ENCODE measurements at places on chromosomes 11 and 22.
A peak's percentile ranks its signal among the peaks of the same experiment; 100 is the strongest.

DNA sequence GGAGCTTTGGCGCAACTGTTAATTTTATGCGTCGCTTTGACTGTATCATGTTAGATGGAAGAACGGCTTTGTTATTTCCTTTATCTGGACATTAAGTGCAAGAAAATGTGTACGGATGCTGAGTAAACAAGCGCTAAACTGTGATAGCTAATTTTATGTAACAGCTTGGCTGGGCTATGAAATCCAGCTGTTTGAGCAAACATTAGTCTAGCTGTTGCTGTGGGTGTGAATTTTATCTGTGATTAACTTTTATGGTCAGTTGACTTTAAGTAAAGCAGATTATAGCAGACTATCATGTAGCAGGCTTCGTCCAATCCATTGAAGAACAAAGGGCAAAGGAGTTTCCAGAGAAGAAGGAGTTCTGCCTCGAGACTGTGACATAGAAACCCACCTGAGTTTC, 14.0 kb downstream of the OR8A1 start:
- no peak for DNase-seq

DNA sequence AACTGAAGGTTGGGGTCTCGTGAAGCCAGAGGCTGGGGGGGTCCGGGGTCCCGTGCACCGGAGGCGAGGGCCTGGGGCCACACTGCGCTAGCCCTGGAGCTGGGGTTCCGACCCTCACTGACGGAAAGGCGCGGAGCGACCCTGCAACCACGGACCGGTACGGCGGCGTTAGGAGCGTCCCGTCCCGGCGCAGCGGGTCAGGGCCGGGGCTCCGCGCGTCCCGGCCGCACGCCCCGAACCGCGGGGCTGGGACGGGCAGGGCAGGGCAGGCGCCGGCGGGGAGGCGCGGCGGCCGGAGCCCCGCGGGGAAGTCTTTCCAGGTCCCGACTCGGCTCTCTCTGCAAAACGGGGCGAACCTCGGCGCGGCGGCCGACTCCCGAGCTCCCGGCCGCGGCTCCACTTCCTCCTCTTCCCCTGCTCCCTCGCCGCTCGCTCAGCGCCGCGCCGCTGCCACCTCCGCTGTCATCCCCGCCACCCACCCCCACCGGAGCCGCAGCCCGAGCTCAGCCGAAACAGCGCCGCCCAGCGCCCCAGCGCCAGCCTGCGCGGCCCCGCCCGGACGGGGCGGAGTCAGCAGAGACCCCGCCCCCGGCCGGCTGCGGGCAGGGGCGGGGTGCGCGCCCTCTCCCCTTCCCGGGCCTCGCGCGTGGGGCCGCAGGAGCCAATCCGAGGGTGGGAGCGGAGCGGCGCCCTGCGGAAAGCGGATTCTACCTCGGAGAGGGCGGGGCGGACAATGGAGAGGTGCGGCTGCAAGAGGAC, at the start of gene GDPD5:
Gene GDPD5 (minus strand): TSS at position 509 of the 759 bp plus-strand sequence. CDS start 48,206 bp downstream, outside the sequence.
- DNase-seq, result peak; percentile 40

DNA sequence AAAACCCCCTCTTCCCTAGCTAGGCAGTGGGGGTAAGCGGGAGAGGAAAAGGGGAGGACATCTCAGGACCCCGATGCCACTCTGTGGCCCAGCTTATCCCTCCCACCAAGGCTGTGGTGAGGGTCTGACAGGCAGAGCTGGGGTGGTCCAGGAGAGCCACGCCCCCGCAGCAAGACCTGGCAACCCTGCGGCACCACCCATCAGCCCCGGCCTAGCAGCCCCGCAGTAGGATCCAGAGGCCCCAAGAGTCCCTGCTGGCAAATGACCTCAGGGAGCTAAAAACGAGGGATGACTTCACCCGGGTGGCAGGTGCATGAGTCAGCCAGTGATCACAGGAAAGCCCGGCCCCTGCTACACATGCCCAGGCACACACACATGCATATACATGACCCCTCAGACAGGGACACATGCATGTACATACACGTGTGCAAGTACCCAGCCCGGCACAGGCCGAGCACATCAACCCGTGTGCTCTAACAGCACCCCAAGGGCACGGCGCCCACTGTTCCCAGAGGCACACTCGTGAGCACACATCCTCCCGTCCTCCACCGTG, 32.3 kb downstream of the ARVCF start:
- DNase-seq, result peak; percentile 74

DNA sequence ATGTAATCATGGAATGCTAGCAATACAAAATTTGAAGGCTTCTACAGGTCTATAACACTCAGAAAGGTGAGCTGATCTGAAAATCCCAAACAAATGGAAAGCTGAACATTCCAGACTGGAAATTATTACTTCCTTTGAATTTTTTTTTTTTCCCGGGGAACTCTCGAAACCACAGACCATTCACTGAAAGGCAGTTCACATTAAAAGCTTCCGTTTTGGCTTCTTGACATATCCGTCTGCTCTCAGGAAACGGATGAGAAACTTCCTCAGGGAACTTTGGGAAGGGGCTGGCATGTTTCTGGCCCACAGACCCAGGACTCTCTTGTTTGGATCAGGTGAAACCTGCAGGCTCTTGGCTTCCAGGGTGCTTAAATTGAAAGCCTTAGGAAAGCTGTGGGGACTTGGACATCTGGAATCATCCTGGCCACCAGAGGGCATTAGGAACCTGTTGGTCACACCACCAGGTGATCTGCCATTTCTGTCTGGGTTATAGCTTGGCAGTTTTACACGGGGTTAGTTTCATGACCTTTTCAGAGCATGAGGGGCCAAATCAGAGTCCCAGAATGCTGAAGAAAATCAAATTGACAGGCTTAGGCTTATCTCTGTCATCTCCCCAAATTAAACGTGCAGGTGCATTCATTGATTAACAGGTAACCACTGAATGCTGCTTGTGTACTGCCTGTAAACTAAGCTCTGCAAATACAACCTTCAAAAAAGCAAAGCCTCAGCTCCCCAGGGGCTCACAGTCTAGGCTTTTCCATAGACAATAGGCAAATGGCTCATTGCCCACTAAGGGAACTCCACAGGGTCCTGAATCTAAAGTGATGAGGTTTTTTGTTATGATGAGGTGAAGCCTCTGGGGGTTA, 22.7 kb upstream of the GRAMD1B start:
- peak; percentile 43 for DNase-seq

- no peak for DNase-seq
Measured at GRCh38 chr11:113350336-113351067, 36.1 kb downstream of the TTC12 start.

GRCh38 chr11:115612046-115612730, 108.0 kb upstream of the CADM1 start:
- no peak for DNase-seq

DNA sequence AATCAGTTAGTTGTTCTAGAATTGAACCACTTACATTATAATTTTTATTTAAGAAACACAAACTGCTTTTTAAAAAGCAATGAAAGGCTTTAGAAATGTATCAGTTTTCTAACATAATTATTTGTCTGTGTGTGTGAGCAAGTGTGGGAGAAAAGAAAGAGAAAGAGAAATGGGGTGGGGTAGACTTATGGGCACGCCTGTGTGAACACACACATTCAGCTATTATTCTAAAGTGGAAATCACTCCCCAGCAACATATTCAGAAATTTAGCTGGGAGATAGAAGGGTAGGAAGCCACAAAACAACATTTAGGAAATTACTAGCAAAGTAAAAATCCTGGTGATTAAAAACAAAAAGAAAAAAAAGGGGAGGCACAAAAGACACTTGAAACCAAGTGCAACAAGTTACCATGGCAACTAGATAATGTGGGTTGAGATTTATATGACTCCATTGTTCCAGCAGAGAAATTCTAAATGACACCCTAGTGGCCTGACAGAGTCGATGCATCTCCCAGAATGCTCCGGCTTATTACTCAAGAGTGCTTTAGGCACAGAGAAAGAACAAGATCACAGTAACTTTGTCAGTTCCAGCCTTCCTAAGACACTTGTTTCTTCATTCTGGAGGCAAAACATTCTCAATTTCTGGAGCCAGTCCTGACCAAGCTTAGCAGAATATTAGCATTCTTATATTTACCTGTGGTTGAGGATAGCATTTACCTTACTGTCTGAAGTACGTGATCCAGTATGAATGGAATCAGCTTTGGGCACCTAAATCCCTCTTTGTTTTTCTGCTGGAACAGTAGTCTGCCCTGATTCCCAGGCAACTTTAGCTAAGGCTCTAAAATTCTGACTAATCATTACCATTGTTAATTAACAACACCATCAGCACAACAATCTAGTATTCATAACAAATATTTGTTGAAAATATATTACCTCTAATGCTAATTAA, 444.4 kb downstream of the DLG2 start:
- DNase-seq, result no peak

GRCh38 chr11:92087725-92088537, 136.7 kb upstream of the FAT3 start:
- DNase-seq, result no peak

GRCh38 chr11:29679996-29680395, 336.8 kb downstream of the KCNA4 start:
- no peak for DNase-seq

- DNase-seq, result peak; percentile 4
Measured at GRCh38 chr22:43592476-43592875, 180.7 kb downstream of the MPPED1 start.

DNA sequence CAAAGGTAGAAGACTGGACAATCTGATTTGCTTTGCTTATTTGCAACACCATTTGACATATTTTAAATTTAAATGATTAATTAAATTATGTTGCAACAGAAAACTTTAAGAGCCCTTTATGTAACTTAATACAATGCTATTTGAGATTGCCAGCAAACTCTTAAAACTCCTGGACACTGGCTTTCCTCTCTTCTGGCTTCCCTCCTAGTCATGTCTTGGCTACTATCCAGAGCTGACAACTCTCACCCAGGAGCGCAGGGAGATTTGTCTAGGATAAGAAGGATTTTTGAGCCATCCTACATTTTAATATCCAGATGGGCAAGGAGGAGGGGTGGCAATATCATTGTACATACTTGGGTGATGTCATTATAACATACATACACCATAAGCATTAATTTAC, 134.3 kb downstream of the ELP4 start:
- peak; percentile 65 for DNase-seq

- no peak for DNase-seq
Measured at GRCh38 chr11:38721586-38722315, 2123.7 kb upstream of the RAG2 start.

DNA sequence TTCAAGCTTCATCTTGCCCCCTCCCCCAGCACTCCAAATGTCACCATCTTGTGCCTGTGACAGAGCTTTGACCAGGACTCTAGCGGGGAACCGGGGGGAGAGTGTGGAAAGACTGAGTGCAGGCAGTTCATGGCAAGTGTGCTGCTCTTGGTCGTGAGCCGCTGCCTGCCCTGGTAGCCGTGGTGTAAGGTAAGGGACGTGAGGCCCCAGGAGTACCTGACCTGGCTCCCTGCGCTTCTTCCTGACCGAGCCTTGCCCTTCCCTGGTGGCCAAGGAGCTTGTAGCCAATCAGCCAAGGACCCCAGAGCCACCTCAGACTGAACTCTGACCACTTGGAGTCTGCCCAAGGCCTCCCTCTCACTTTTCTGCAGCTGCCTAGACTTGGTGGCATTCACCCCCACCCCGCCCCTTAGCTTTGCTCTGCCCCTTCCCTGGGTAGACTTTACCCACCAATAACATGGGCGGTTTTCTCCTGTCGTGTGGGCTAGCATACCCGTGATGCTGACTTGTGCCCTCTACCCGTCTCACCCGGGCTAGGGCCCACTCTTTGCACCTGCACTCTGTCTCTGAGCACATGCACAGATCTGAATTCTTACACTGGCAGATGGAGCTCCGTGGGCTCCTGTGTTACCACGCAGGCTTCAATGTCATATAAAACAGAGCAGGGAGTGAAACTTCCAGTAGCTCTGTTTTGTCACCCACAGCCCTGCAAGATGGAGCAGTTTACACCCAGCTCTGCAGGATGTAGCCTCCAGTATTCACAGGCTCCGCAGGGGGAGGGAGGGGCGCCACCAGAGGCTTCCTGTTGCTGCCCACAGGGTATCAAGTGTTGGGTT, 1.5 kb downstream of the DGKZ start:
- DNase-seq, result no peak

DNA sequence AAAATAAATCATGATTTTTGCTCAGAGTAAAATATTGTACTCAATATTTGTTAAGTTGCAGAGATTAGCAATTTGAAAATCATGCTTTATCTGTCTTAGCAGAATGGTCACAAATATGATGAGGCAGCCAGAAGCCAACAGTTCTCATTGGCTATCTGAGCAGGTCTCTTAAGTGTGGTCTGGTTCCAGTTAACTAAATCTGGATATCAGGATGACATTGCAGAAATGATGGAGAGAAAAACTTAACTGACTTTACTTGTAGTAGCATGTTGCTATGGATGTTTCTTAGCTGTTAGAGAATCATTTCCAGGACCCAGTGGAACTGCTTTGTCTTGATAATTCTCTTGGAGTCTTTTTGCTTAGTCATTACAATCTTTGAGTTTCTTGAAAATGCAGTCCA, 1070.3 kb downstream of the JRKL start:
- no peak for DNase-seq

GRCh38 chr11:2137202-2138067, 1.8 kb downstream of the IGF2 start:
- no peak for DNase-seq

- DNase-seq, result no peak
Measured at GRCh38 chr11:113904379-113905101, at the start of gene HTR3B. HTR3B (plus strand) TSS chr11:113904796; CDS start chr11:113904934, 138 bp downstream.

- DNase-seq, result peak; percentile 47
Measured at GRCh38 chr11:124276081-124276480, 19.9 kb downstream of the OR8G5 start.

DNA sequence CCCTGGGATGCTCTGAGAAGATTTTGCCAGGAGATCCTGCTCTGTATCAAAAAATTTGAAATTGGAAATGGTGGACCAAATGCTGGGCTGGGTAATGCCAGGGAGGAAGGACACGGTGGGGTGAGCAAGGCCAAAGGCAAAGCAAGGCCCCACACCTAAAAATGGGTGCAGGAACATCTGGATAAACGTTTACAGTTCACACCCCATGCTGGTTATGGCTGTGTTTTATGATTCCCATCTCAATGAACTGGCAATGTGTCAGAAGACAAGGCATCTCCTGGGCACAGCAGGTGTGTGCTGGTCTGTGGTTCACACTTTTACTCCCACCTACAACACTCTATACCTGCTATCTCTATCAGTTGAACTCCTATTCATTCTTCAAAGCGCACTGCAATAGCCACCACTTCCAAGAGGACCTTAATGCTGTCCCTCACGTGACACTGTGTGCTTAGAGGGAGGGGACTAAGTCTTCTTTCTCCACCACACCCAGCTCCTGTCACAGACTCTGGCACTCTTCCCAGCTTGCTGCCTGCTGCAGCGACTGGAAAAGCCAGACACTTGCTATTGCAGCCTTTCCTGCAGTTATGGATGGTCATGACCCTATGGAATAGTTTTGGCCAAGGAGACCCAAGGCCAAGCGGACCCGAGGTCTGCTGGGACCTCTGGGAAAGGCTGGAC, 277.5 kb downstream of the CTTN start:
- no peak for DNase-seq

DNA sequence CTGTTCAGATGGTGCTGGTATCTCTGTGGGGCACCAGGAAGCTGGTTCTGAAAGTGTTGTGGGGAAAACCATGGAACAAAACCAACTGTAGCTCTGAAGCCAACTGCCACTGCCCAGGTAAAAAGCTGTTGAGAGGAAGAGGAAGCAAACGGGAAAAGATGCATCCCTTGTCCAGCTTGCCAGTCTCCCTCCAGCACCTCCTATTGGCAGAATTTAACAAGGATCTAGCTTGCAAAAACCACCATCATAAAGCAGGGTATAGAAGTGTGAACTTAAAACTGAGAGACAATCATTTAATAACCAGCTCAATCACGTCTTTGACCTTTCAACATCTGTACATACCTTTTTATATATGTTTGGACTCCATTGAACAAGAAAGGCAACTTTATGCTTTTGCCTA, 4.5 kb downstream of the PATE1 start:
- no peak for DNase-seq

GRCh38 chr22:44935724-44936123, 74.1 kb downstream of the PHF21B start:
- DNase-seq, result no peak
